ENCODE measurements at places on chromosomes 1 and 21. TPM values are rescaled to one million over a fixed set of nuclear protein-coding genes. Genes with fewer than 3 reads are reported as not detected.

Gene OR2L3
- total RNA-seq: not detected

Gene PGBD5
- total RNA-seq: not detected

Gene NTMT2
- total RNA-seq: not detected

Gene AK4
- 109 TPM for total RNA-seq

Gene IVL
- not detected for total RNA-seq

Gene GUCA2A
- total RNA-seq: not detected

Gene NBPF11
- total RNA-seq: 12.6 TPM

Gene RASSF5
- total RNA-seq: 212 TPM

GRCh38 chr1:1760345-1760650, 18.0 kb downstream of the NADK start:
- no peak for DNase-seq

DNA sequence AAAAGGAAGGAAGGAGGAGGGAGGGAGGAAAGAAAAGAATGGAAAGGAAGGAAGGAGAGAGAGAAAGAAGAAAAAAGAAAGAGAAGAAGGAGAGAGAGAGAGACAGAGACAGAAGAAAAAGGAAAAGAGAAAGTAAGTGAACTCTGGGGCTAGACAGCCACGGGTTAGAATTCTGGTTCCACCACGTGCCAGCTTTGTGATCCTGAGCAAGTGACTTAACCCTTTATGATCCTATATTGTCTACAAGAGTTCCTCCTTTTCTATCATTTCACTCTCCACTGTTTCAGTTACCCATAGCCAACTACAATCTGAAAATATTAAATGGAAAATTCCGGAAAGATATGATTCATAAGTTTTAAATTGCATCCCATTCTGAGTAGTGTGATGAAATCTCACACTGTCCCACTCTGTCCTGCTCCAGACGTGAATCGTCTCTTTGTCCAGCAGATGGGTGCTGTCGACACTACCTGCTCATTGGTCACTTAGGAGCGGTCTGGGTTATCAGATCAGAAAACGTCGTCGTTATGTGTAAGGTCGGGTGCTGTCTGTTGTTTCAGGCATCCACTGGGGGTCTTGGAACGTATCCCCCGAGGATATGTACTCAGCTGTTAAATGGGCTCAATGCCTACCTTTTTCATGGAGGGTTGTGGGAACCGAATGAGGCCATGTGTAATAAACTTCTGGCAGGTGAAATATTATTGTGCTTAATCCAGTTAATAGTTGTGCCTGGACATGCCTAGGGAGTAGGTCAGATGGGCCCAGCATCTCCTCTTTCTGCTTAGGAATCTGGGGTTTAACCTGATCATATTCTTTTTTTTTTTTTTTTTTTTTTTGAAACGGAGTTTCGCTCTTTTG, 19.1 kb downstream of the TMEM51 start:
- DNase-seq: no peak

GRCh38 chr1:13583966-13584791, 547 bp downstream of the PDPN start:
- DNase-seq: no peak

DNA sequence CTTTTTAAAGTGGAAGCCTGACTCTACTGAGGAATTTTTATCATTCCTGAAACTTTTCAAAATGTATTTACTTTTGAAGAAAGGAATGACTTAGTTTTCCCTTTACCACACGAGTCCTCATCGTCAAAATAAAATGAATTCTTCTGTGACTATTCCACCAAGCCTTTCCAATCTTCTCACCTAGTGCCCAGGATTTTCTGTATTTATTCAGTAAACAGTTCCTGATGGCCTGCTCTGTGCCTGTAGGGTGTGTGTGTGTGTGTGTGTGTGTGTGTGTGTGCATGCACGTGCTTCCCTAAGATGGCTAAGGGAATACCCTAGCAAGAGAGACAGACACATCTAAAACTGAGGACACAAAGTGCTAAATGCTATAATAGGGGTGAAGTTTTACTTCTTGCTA, 395.0 kb upstream of the USP24 start:
- DNase-seq: no peak

DNA sequence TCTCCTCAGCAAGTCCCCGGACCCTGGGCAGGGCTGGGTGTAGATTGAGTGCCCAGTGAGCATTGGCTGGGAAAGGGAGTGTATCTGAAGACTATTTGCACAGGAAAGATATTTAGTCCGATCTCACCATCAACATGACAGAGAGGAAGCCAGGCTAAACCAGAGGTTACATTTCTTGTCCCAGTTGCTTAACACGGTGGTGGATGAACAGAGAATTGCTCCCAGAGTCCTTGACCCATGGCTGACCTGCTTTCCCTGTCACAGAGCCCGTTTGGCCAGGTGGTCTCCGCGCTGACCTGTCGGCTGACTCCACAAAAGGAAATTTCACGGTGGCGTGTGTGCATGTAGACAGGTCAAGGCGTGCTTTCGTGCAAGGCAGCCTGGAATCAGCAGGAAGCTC, 83.5 kb downstream of the BEND5 start:
- DNase-seq: no peak

DNA sequence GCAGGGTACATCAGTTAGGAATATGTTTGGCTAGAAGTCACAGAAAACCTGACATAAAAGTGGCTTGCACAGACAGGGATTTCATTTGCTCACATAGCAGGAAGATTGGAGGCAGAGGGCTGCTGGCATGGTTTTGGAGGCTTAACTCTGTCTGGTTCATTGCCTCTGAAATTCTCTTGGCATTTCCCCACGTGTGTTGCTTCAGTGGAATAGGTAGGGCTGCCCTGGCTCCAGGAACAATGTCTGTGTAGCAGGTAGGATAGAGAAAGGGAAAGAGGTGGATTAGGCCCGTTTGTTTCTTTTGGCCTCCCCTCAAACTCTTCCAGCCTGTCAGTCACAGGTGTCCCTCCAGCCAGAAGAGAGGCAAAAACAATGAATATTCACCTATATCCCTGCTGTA, 20.5 kb upstream of the SIPA1L2 start:
- DNase-seq: no peak

- no peak for DNase-seq
Measured at GRCh38 chr1:165580931-165581871, 37.4 kb downstream of the LRRC52 start.

DNA sequence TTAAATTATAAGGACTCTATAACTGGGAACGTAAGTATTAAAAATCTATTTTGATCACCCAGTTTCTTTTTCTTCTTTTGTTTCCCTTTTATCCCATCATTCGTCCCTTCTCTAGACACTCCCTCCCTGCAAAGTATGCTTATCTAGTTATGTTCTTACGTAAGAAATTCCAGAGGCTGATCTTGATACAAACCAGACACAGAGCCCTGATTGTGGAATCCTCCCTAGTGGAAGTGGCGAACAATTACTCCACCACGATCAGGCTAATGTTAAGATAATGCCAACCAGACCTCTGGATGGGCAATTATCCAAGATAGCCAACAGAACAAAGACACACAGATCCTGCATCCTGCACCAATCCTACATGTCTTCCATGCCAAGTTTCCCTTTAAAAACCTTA, 1557.4 kb downstream of the PLA2G4A start:
- DNase-seq: no peak

All from activated naive CD4-positive, alpha-beta T cell treated with anti-CD3 and anti-CD28 coated beads, Interleukin-2, amount 50 U/mL, for 72 hours (primary cell).